Cerebellum (tissue), 4 donors: ENCODE measurements at places on chromosomes 1 and 21. TPM values are rescaled to one million over a fixed set of nuclear protein-coding genes. Genes with fewer than 3 reads are reported as not detected.

COL11A1 gene
- 35.0 TPM for total RNA-seq

TRABD2B gene
- total RNA-seq = 0.36 TPM

VCAM1 gene
- 22.4 TPM for total RNA-seq

RAB42 gene
- total RNA-seq = 3.0 TPM

FOXD2 gene
- 0.18 TPM for total RNA-seq

IGSF21 gene
- 17.3 TPM for total RNA-seq
